ENCODE measurements at places on chromosomes 1 and 21.

DNA sequence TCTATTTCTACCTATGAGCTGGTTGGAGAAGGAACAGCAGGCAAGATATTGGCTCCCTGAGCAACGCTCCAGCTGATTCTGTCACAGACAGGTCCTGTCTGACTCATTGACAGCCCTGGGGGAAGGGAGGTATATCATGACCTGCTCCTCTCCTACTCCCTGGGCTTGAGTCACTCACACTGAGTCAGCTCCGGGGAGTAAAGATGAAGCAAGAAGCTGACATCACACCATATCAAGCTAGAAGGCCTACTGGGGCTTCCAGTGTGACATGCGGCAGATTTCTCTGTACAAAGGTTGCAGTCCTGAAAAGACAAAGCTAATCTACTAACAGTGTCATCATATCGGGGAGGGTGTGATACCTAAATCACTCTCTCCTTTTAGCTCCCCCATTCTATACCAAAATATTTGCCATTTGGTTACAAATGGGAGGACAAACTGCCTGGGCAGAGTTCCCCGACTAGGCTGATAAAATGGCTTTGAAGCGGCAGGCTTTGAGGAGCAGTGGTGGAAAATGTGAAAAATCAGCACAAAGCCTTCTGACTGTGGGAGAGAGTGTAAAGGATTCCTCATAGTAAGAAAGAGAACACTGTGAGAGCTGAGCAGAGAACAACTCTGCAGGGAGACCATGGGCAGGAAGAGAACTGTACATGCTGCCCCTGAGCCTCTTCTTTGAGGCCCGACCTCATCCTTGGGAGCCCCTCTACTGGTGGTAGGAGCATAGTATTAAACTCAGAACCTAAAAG lies 15.5 kb downstream of the PI4KB start:
- no peak for DNase-seq

- DNase-seq, result no peak
Observed at GRCh38 chr21:32370998-32371766, 21.6 kb downstream of the URB1 start.

GRCh38 chr1:16903458-16903796 lies 7.6 kb downstream of the RNU1-2 start:
- DNase-seq, result no peak

DNA sequence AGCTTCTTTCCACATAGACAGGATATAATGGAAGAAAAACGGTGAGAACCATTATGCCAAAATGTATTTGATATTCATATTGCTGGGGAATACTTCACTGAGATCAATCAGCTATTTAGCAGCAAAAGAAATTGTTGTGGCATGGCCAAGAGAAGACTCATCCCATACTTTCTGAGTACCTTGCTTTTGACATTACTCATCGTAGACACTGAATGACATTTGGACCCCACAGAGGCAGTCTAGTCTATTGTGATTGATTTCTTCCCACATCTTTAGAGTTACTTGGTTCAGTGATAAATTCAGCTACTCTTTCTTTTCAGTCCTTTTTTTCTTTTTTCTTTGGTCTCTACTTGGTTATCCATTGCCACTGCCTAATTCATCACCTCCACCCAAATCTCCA lies 22.1 kb downstream of the ATP1B1 start:
- DNase-seq, result no peak

DNA sequence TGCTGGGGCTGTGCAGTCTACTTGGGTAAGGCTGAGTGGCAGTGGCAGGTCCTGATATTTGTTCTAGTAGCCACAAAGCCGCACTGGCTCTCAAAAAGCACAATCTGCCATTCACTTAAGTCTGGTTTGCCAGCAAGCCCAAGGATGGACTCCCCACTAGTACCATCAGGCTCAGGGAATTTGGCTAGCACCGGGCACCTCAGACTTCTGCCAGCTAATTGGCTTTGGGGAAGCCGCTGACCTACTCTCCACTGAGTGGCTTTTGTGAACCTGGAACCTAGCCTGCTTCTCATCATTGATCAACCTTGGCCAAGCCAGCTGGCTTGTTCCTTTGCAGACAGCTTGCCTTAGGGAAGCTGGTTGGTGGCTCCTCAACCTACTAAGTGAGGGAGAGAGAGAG lies 83.1 kb downstream of the ESRRG start:
- DNase-seq, result no peak

GRCh38 chr1:236520445-236521005 lies 3.3 kb upstream of the LGALS8 start:
- no peak for DNase-seq

DNA sequence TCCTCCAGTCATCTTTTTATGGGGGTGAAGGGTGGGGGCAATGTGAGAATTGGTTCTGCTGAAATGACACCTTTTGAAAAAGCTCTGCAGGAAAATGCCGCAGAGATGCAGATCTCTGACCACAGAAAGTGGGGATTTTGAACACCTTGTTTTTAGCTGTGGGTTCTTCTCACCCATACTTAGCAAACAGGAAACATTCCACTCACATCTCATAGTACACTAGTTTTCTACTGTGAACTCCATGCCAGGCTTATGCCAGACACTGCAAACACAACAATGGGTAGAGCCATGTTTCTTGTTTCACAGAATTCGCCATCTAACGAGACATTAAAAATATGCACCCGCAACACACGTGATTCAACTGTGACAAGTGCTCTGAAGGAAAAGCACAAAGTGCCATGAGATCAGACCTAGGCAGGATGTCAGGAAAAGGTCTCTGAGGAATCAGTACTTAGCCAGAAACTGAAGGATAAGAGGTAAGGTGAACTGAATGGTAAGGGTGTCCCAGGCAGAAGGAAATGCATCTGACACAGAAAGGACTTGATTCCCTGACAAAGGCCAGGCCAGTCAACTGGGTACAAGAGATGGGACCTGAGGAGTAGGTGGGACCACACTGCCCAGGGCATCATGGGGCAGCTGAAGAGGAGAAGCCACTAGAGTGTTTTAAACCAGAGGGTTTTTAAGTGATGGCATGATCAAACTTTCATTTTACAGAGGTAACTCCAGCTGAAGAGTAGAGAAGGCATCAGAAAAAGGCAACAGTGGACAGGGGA lies 83.8 kb upstream of the JAK1 start:
- DNase-seq, result no peak

DNA sequence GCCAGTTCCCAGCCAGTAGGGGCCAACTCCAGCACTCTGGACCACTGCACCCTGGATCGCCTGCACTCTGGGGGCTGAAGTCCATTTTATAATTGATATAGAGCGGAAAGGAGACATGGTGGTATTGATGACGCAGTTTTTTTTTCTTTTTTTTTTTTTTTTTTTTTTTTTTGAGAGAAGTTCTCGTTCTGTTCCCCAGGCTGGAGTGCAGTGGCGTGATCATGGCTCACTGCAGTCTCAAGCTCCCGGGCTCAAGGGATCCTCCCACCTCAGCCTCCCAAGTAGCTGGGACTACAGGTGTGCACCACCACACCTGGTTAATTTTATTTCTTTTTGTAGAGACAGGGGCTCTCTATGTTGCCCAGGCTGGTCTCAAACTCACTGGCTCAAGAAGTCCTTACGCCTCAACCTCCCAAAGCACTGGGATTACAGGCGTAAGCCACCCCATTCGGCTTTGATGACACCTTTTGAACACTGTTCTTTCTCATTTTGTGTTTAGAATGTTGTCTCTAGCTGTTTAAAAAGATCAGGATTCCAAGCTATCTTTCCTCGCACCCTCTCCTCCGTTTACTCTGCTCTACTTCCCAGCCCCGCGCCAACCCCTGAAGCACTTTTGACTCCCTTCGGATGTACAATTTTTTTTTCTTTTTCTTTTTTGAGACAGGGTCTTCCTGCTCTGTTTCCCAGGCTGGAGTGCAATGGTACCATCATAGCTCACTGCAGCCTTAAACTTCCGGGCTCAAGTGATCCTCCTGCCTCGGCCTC lies 960 bp downstream of the MX2 start:
- no peak for DNase-seq

GRCh38 chr1:203069030-203069747 lies 16.6 kb downstream of the MYOG start:
- no peak for DNase-seq

DNA sequence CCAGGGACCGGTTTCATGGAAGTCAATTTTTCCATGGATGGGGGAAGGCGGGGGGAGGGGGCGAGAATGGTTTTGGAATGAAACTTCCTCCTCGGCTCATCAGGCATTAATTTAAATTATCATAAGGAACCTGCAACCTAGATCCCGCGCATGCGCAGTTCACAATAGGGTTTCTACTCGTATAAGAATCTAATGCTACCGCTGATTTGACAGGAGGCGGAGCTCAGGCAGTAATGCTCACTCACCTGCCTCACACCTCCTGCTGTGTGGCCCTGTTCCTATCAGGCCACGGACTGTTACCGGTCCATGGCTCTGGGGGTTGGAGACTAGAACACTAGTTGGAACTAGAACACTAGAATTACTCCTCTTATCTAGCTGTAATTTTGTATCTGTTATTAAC lies 38.0 kb downstream of the PRRX1 start:
- no peak for DNase-seq

DNA sequence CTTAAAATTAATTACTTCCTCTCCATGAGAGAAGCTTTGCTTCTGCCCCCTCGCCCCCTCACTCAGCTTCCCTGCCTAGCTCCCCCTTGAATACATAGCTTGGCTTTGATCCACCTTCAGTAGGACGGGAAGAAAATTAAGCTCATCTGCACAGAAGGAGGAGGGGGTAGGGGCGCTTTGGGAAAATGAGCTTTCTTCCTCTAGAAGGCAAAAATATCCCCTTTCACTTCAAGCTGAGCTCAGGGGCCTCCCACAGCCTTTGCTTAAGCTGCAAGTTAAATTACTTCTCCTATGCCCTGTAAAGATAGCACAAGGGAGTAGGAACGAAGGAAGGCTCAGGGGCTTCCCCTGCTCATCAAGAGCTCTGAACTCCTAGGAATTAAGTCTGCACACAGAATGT lies 65.2 kb upstream of the GOLT1A start:
- no peak for DNase-seq

- no peak for DNase-seq
Observed at GRCh38 chr1:19390166-19390850, 78.2 kb downstream of the SLC66A1 start.

- no peak for DNase-seq
Observed at GRCh38 chr1:112836642-112837041, 119.4 kb downstream of the SLC16A1 start.

- no peak for DNase-seq
Observed at GRCh38 chr1:15007842-15008241, 145.7 kb upstream of the TMEM51 start.

- DNase-seq, result no peak
Observed at GRCh38 chr21:39014747-39015146, 168.5 kb downstream of the PSMG1 start.

DNA sequence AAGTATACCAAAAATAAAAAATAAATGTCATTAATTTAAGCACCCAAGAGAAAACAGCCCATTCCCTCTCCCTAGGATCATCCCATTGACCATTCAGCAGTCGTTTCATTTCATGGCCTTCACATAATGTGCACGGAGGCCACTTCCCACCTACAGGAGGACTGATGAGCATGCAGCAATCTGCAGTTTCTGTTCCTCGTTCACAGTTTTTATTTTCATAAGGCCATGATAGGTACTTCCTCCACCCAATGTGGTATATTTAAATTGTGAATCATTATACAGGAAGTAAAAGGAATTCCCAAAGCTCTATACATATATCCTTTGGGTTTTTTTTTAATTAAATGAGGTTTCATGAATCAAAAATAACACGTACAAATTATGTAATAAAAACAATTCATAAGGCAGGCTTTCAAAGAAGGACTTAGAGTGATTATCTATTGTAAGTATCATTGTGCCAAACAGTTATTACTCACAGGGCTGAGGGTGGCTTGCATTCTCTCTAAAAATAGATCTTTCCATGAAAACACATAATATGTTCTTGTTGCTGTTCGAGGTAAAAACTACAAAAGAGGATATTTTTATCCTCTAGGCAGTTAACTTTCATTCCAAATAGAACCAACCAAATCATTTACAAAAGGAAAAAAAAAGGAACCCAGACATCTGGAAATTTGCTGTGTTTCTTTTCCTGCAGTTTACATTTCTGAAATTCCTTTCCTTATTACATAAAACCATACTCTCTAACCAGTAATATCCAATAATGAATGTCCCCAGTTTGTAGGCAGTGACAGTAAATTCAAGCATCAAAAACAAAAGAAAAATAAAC lies 27.5 kb upstream of the SLC44A3 start:
- DNase-seq, result no peak

- DNase-seq, result no peak
Observed at GRCh38 chr1:101178688-101179491, 57.9 kb upstream of the S1PR1 start.

GRCh38 chr1:207702317-207702716 lies 49.5 kb upstream of the CD46 start:
- no peak for DNase-seq

GRCh38 chr1:156961709-156962108 lies 41.3 kb downstream of the LRRC71 start:
- no peak for DNase-seq

DNA sequence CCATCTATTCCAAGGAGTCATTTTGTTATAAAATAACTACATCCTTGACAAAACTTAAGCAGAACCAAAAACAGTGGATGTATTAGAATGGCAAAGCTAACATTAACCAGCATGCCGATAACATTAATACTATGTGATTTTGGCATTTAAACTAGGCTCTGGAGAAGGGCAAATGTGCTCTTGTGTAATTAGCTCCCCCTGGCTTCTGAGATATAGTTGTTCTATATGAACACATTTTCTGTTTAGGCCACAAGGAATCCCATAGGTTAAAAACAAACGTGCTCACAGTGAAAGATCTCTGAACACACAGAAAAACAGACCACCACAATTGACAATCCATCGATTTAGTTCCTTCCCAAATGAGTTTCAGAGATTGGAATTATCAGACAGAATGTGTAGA lies 57.4 kb upstream of the TARS2 start:
- DNase-seq, result no peak

- no peak for DNase-seq
Observed at GRCh38 chr21:29194847-29195246, 64.4 kb downstream of the MAP3K7CL start.

DNA sequence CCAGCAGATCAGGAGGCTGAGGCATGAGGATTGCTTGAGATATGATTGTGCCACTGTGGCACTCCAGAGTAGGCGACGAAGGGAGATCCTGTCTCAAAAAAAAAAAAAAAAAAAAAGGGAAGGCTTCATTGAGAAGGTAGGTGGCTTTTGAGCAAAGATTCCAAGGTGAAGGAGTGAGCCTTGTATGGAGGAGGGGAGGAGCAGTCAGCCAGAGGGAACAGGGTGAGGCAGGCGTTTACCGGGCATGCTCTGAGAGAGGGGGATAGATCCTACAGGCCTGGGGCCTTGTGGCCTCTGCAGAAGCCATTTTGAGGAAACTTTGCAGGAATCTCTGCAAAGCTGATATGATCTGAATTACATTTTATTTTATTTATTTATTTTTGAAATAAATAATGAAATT lies 5.1 kb upstream of the HDAC1 start:
- no peak for DNase-seq

DNA sequence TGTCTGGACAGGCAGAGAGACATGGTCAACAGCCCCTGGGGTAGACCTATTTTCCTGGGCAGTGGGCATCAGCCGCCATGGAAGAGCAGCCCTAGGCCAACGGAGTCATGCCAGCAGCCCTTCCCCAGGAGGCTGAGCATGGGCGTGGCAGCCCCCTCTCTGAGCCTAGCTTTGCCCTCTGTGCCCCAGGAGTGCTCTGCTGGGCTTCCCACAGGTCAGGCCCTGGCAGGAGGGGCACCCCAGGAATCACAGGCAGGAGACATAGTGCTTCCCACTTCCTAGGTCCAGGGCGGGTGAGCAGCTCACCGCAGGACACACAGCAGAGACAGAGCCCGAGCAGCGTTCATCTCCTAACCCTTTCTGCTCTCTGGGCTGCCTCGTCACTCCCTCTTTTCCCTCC lies 132.8 kb downstream of the GLIS1 start:
- no peak for DNase-seq

GRCh38 chr1:25922971-25923552 lies 16.8 kb upstream of the STMN1 start:
- no peak for DNase-seq

All from mesothelial cell of epicardium (in vitro differentiated cells).